ENCODE measurements at places on chromosomes 1 and 21.

GRCh38 chr1:76209648-76210047, 135.1 kb downstream of the ST6GALNAC3 start:
- DNase-seq, result no peak

DNA sequence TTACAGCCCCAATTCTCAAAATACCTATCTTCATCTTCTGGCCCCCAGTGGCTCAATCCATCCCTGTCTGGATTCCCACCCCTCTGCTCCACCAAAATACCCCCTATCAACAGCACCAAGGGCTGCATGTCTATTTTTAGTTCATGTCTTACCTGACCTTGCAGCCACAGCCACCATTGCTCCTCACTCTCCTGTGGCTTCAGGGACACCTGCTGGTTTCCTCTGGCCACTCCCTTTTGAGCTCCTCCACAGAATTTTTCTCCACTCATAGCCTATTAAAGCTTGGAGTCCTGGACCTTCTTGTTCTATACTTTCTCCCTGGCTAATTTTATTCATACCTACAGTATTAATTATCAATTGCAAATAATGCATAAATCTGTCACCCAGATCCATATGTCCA, 125.3 kb upstream of the NGF start:
- DNase-seq, result no peak

- peak; percentile 42 for DNase-seq
These were observed 6.4 kb downstream of the PPP2R5A start for GRCh38 chr1:212291505-212292134.

- DNase-seq, result no peak
These were observed 133.6 kb downstream of the SYF2 start for GRCh38 chr1:25098717-25099116.

- no peak for DNase-seq
These were observed 14.6 kb upstream of the TGFBR3 start for GRCh38 chr1:91900562-91900961.

- DNase-seq, result no peak
These were observed 7.1 kb downstream of the SUMO3 start for GRCh38 chr21:44810779-44811178.

DNA sequence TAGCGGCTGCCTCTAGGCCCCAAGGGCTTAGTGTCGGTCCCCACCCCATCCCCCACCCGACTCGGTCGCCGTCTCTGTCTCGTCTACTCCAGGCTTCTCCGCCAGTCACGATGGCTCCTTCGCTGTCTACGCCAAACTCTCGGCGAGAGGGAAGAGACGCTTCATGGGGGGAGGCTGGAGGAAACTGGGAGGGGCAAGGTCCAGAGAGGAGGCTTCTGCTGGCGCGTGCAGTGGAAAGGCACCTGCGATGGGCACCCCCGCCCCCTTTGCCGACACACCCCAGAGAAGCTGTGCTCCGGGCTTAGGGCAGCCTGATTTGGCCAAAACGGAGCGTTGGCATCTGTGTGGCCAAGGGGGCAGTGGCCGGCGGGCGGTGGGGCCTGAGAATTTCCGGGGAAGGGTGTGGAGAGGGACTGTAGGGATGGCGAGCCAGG, 1.2 kb upstream of the CSMD2 start:
- no peak for DNase-seq

- no peak for DNase-seq
These were observed 8.9 kb upstream of the VASH2 start for GRCh38 chr1:212941452-212941851.

DNA sequence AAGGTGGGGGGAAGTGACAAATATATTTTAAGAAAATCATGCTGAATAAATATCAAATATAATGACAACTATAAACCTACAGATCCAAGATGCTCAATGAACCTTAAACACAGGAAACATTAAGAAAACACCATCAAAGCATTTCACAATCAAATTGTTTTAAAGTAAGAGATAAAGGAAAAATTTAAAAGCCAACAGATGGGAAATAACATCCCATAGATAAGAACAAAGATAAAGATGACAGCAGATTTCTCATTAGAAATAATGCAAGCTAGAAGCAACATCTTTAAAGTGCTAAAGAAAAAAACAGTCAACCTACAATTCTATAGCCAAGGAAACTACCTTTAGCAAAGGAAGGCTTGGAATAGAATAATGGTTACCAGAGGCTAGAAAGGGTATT, 17.8 kb downstream of the MCOLN3 start:
- no peak for DNase-seq
